Activated CD4-positive, alpha-beta memory T cell treated with anti-CD3 and anti-CD28 coated beads for 36 hours (primary cell): ENCODE measurements at places on chromosomes 11 and 22. TPM values are rescaled to one million over a fixed set of nuclear protein-coding genes. Genes with fewer than 3 reads are reported as not detected.

C22orf42 gene
- total RNA-seq = not detected

DNA sequence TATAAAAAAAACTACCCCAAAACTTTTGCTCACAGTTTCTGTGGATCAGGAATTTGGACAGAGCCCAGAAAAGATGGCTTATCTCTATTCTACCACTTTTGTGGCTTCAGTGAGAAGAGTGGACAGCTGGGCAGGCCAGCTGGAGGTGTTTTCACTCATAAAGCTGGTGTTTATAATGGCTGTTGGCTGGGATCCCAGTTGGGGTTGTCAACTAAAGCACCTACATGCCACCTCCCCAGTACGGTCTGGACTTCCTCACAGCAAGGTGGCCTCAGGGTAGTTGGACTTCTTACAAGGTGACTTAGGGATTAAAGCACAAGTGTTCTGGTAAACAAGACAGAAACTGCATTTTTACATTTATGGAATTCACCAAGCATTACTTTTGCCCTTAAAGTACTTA lies 171.0 kb downstream of the NELL1 start:
- no peak overlapping the region for H3K27ac ChIP-seq
- no peaks in the 10 kb centered on the region for H3K4me1 ChIP-seq
- no peak overlapping the region for H3K4me3 ChIP-seq

MYO18B gene
- total RNA-seq = 0.29 TPM

C11orf91 gene
- total RNA-seq = not detected

DNA sequence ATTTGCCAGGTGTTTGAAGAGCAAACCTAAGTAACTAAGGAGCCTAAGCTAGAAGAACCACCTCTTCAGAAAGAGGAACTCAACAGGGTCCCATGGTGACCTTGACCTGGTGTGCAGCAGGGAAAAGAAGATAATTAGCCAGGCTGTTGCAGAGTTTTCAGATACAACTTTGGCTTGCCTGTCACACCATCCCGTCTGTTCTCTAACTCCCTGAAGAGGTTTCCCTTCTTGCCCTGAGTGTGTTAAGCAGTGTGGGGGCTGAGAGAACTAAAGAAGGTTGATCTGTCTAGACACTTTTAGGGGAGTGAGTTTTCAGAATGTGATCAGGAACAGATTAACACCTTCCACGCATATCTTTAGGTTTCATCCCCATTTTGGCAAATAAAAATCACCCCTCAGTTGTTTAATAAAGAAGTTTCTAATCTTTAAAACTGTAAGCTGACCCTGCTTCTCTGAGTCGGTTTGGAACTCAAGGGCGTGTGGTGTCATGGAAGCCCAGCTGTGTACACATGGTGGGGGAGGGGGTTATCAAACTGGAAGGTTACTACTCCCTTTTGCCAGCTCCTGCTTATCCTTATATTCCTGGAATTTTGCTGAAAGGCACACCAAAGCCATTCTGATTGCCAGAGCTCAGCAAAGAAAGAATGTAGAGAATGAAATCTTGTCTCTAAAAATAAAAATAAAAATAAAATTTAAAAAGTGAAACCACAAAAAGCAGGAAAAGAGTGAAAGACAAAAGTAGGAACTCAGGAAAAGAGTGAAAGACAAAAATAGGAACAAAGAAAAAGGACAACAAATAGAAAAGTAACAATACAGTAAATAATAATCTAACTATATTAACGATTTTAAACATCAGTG lies 70.2 kb downstream of the DBX1 start:
- H3K27me3 ChIP-seq = no peaks in the 10 kb centered on the region
- no peaks in the 10 kb centered on the region for H3K36me3 ChIP-seq
- H3K4me1 ChIP-seq = no peaks in the 10 kb centered on the region
- no peak overlapping the region for H3K27ac ChIP-seq
- no peak overlapping the region for H3K4me3 ChIP-seq
- no peak for DNase-seq

GRCh38 chr22:47618180-47619010 lies 855.9 kb downstream of the TBC1D22A start:
- H3K27me3 ChIP-seq = peaks cover 8% of the 10 kb centered on the region
- H3K4me3 ChIP-seq = no peak overlapping the region
- no peak for DNase-seq
- H3K36me3 ChIP-seq = no peaks in the 10 kb centered on the region
- no peak overlapping the region for H3K27ac ChIP-seq
- H3K4me1 ChIP-seq = no peaks in the 10 kb centered on the region

DNA sequence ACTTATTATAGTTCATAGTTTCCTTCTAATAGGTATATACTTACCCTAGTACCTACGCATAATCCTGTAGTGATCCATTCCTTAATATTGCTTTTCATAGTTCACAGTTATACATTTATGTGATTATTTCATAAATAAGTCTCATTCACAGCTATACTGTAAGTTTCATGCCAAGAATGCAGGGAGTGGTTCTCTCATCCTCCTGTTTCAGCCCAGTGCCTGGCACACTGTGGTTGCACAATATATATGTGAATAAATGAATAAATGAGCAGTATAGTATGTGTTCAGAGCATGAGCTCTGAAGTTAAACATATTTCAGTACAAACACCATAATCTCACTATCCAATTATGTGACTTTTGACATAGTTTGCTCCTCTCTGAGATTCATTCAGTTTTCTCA lies 115.8 kb downstream of the MAML2 start:
- DNase-seq = no peak
- H3K4me3 ChIP-seq = no peak overlapping the region
- H3K27ac ChIP-seq = peak overlapping the region; percentile 11
- peaks cover 23% of the 10 kb centered on the region for H3K36me3 ChIP-seq

RAB39A gene
- 0.29 TPM for total RNA-seq

MAPK8IP2 gene
- total RNA-seq = 0.10 TPM

DNA sequence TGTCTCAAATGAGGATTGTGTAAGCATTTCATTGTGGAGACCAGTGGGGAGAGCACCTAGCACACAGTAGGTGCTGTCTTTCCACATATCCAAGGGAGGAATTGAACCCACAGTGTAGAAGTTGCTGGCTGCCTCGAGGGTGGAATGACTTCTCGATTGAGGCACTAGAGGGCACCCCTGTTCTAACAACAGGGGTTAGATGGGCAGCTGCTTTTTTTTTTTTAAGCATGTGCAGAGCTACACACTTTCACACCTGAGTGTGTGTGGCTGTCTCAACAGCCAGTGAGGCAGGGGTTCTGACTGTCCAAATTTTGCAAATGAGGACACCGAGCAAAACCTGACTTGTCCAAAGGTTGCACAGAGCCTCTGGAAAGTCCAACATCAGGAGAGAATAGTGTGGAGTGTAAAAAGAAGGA lies 118.2 kb upstream of the CRYBB3 start:
- H3K27me3 ChIP-seq = no peaks in the 10 kb centered on the region
- H3K27ac ChIP-seq = no peak overlapping the region
- DNase-seq = peak; percentile 72
- no peaks in the 10 kb centered on the region for H3K36me3 ChIP-seq
- H3K4me1 ChIP-seq = peaks cover 48% of the 10 kb centered on the region

OR51E2 gene
- total RNA-seq = not detected

DNA sequence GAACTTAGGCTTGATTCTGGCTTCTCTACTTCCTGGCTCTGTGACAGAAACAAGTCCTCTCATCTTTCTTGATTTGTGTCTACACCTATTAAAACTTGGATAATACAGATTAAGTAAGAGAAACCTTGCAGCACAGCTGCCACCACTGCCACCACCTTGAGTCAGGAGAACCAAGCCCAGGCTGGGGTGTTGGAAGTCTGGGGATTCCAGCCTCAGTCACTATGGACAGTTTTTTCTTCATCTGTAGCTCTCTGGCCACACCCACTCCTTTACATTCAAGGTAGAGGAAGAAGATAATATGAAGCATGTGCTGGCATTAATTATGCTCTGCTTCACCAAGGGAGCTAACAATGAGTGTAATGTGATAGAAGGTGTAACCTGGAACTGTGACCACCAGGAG lies 75.7 kb downstream of the RELT start:
- H3K4me3 ChIP-seq = no peak overlapping the region
- DNase-seq = no peak
- H3K36me3 ChIP-seq = peaks cover 4% of the 10 kb centered on the region
- H3K27ac ChIP-seq = no peak overlapping the region

GRCh38 chr11:13939961-13940906 lies 22.3 kb upstream of the SPON1 start:
- peak overlapping the region; percentile 34 for H3K27ac ChIP-seq
- peaks cover 45% of the 10 kb centered on the region for H3K4me1 ChIP-seq
- H3K36me3 ChIP-seq = peaks cover 5% of the 10 kb centered on the region
- peak; percentile 42 for DNase-seq
- H3K27me3 ChIP-seq = no peaks in the 10 kb centered on the region
- H3K4me3 ChIP-seq = no peak overlapping the region

- H3K27ac ChIP-seq = no peak overlapping the region
- peaks cover 10% of the 10 kb centered on the region for H3K4me1 ChIP-seq
These were observed 3.9 kb upstream of the TEF start for GRCh38 chr22:41377846-41378245.

- no peaks in the 10 kb centered on the region for H3K4me1 ChIP-seq
- H3K36me3 ChIP-seq = no peaks in the 10 kb centered on the region
- H3K4me3 ChIP-seq = no peak overlapping the region
- no peak overlapping the region for H3K27ac ChIP-seq
- no peak for DNase-seq
These were observed 32.9 kb upstream of the RFPL3 start for GRCh38 chr22:32324505-32325415.

GRCh38 chr22:37552524-37553163 lies 7.6 kb upstream of the CDC42EP1 start:
- H3K4me3 ChIP-seq = no peak overlapping the region
- H3K36me3 ChIP-seq = no peaks in the 10 kb centered on the region
- H3K27me3 ChIP-seq = peaks cover 26% of the 10 kb centered on the region
- H3K27ac ChIP-seq = no peak overlapping the region

DNA sequence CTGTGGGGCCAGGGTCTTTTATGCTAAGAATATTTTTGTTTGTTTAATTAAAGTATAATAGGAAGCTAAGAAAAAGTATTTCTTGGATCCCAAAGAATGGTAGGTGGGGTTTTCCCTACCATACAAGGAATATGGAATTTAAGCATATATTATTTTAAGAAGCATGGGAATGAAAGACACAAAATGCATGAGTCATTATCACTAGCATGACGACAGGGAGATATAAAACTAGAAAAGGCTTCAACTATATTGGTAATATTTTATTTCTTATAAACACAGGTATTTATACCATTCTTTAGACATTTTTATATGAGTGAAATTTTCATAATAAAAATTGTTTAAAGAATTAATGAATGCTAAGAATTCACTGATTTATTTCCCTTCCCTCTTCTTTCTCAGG lies 39.3 kb upstream of the SOX6 start:
- no peak overlapping the region for H3K4me3 ChIP-seq
- DNase-seq = no peak
- H3K27me3 ChIP-seq = no peaks in the 10 kb centered on the region
- no peak overlapping the region for H3K27ac ChIP-seq

- H3K27me3 ChIP-seq = peaks cover 2% of the 10 kb centered on the region
- no peaks in the 10 kb centered on the region for H3K4me1 ChIP-seq
- H3K36me3 ChIP-seq = no peaks in the 10 kb centered on the region
- no peak overlapping the region for H3K27ac ChIP-seq
- DNase-seq = no peak
These were observed 340.4 kb upstream of the NCAM1 start for GRCh38 chr11:112620621-112621394.

DNA sequence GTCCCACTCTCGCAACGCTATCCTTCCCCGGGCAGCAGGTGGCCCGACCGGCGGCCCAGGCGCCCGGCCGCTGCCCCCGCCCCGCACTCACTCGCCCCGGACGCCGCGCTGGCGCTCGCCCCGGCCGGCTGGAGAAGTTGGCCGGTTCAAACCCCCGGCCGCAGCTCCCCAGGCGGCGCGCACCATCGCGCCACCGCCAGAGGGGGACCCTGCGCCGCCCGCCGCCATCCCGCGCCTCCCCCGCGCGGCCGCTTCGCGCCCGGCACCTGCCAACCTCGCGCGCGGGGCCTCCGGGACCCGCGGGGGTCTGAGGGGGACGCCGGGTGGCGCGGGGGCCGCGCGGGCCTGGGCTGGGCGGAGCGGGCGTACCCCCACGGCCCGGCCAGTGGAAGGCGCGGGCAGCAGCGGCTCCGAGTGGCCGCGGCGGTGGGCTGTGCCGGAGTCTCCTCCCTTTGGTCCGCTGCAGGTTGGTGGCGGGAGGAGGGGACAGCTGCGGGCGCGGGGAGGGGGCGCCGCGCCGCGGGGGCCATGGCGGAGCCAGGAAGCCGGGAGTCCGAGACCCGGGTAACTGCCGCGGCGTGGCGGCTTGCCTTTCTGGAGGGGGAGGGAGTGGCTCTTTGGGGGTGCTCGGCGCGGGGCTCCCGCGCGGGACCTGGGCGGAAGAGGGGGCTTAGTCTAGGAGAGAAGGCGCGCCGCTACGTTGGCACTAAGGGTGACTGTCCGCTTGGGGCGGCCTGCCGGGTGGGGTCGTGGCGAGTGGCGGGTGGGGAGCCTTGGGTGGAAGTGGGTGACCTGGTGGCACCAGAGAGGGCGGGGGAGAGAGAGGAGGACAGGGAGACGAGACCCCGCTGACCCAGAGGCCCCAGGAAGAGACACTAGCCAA lies at the start of the genes MPST and TST:
Gene MPST, plus strand, starts transcription at position 434 of the 883 bp plus-strand sequence. Its CDS starts 95 bp downstream, at position 529.
Gene TST, minus strand, starts transcription at position 139 of the 883 bp plus-strand sequence. CDS start 715 bp downstream, outside the sequence.
- DNase-seq = peak; percentile 50
- no peaks in the 10 kb centered on the region for H3K36me3 ChIP-seq
- H3K27ac ChIP-seq = no peak within 1 kb of the TSS
- peaks cover 3% of the 10 kb centered on the region for H3K27me3 ChIP-seq
- H3K4me1 ChIP-seq = peaks cover 9% of the 10 kb centered on the region

DNA sequence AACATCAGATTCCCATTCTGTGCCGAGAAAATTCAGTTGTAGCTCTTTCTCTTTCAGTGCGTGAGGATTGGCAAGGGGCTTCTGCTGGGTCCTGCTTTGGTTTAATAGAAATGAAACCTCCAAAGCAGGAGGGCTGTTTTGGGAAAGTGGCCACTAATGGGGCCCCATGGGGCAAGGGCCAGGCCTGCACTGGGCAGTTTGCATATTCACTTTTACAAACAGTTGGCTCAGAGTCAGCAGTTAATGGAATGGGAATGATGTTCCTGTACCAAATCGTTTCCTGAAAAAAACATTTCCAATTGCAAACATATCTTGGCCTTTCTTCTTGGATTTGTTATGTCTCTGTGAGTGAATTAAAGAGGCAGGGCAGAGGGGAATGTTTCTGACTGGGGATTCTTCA lies 92.1 kb downstream of the PARVA start:
- H3K36me3 ChIP-seq = peaks cover 2% of the 10 kb centered on the region
- no peak for DNase-seq
- no peaks in the 10 kb centered on the region for H3K27me3 ChIP-seq

MMP7 gene
- not detected for total RNA-seq

- H3K36me3 ChIP-seq = no peaks in the 10 kb centered on the region
- H3K4me1 ChIP-seq = no peaks in the 10 kb centered on the region
- peaks cover 8% of the 10 kb centered on the region for H3K27me3 ChIP-seq
- H3K4me3 ChIP-seq = no peak overlapping the region
These were observed 73.0 kb upstream of the PAX6 start for GRCh38 chr11:31884080-31884479.

OSBPL5 gene
- 4.6 TPM for total RNA-seq

DNA sequence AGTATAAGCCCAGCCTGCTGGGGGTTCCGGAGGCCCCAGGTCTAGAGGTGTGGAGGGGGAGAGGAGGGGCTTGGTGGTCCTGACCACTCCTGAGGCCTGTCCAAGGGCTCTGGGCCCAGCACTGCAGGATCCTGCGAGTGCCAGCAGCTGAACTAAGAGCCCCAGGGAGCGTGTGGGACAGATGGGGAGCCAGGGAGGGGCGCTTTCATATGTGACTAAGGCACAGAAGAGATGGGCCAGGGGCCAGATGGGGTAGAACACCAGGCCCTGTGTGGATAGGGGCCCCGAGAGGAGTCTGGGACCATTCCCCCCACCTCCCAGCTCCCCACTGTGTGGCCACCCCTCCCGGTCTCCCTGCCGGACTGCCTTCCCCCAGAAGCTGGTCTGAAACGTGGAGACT lies 18.4 kb downstream of the MAFF start:
- peak overlapping the region; percentile 33 for H3K27ac ChIP-seq
- H3K4me1 ChIP-seq = peaks cover 26% of the 10 kb centered on the region
- H3K36me3 ChIP-seq = peaks cover 2% of the 10 kb centered on the region
- no peak overlapping the region for H3K4me3 ChIP-seq
- no peaks in the 10 kb centered on the region for H3K27me3 ChIP-seq
